ENCODE measurements at places on chromosomes 3 and 15. TPM values are rescaled to one million over a fixed set of nuclear protein-coding genes. Genes with fewer than 3 reads are reported as not detected.

The TMEM158 gene
- 9.5 TPM for polyA plus RNA-seq

The OR5K2 gene
- not detected for polyA plus RNA-seq

The RTP4 gene
- polyA plus RNA-seq, result 0.79 TPM

The CISH gene
- 31.7 TPM for polyA plus RNA-seq

The GOLGA6L1 gene
- polyA plus RNA-seq, result not detected

- no peak for DNase-seq
Measured at GRCh38 chr3:19945969-19946831, 697 bp upstream of the RAB5A start.

DNA sequence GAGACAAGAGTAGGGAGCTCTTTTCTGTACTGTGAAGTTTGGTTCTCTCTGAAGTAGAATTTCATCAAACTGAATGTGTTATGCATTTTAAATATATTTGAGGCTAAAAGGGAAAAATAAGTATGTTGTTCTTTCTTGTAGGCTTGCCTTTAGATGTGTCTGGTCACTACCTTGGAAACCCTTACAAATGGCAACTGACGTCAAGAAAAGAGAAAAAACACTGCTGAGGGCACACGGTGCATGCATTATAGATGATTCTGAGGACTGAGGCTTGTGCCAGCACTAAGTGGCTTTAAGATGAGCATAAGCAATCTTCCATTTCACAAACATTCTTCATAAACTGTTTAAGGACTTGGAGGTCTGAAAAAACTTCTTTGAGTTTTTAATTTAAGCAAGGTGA is 31.1 kb upstream of the ACTL6A start:
- DNase-seq, result no peak

DNA sequence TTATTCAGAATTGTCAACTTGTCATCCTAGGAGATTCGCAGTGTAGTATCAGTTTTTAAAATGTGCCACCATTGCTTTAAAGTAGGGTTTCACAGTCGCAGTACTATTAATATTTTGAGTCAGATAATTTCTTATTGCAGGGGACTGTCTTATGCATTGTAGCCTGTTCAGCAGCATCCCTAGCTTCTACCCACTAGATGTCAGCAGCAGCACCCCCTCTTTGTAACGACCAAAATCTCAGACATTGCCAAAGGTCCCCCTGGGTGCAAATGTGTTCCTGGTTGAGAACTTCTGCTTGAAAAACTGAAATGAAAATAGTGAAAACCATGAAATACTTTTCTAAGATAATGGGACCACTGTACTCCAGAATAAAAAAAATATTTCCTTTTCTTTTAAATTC is 474.8 kb downstream of the CNTN3 start:
- no peak for DNase-seq

DNA sequence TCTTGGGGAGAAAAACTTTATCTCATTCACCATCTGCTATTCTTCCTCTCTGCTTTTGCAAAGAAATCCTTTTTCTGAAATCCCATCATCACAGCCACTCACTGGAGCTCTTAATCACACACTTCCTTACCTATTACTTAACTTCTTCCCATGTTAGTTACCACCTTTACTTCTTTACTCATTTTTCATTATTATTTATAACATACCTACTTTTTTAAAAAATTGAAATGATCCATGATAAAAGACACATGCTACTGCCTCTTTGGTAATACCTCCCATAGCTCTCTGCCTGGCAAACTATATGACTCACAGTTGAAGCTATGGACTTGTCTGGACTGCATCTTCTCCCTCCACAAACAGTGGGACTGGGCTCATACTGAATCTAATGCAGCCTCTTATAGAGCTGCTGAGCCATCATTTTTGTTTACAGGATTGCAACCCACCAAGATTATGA is 150.3 kb downstream of the TNIK start:
- DNase-seq, result no peak
